A172 (cell line): ENCODE measurements at places on chromosomes 13 and 19. TPM values are rescaled to one million over a fixed set of nuclear protein-coding genes. Genes with fewer than 3 reads are reported as not detected.
A peak's percentile ranks its signal among the peaks of the same experiment; 100 is the strongest.

DNA sequence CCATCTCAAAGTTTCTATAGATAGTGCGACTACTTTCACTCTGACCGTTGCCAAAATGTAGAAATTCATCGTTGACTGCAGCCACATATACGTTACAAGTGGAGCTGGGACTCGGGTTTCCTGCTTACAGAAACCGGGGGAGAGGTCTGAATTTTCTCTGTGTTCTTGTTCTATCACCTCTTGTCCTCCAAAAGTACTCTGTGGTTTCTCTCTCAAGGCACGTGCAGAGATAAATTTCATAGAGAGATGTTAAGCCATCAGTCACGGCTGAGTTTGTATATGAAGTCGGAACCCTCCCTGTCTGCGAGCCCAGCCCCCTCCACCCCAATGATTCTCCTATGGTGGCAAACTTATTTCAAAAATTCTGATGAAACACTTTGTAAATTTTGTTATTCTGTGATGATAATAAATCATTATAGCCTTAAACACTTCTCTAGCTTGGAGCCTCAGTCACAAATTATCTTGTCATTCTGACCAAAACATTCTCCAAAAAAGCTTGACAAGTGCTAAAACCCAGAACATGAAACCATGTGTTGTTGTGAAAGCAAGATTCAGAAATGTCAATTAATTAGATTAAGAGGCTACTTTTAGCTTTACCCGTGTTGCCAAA lies 87.5 kb downstream of the TSHZ3 start:
- DNase-seq, result no peak

GRCh38 chr13:66577358-66577757 lies 652.8 kb downstream of the PCDH9 start:
- no peak for DNase-seq

DNA sequence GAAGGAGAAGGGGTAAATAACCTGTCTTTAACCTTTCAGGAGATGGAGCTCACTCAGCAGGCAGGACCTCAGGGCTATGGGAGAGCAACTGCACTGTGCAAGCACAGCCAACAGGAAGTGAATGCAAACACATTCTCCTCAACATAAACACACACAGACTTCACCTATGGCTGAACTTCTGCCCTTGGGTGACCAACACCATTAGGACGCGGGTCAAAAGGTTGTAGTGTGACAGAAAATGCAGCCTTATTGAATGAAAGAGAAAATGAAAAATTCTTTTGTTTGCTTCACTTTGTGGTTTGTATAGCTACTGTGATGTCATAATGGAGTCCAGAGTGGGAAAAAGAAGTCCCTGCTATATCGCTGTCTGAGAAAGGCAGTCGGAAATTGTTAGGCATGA lies 323.0 kb downstream of the NDFIP2 start:
- no peak for DNase-seq

- peak; percentile 45 for DNase-seq
Observed at GRCh38 chr13:95246292-95247082, 54.8 kb downstream of the ABCC4 start.

- DNase-seq, result no peak
Observed at GRCh38 chr19:8528500-8528899, 14.5 kb upstream of the ZNF414 start.

DNA sequence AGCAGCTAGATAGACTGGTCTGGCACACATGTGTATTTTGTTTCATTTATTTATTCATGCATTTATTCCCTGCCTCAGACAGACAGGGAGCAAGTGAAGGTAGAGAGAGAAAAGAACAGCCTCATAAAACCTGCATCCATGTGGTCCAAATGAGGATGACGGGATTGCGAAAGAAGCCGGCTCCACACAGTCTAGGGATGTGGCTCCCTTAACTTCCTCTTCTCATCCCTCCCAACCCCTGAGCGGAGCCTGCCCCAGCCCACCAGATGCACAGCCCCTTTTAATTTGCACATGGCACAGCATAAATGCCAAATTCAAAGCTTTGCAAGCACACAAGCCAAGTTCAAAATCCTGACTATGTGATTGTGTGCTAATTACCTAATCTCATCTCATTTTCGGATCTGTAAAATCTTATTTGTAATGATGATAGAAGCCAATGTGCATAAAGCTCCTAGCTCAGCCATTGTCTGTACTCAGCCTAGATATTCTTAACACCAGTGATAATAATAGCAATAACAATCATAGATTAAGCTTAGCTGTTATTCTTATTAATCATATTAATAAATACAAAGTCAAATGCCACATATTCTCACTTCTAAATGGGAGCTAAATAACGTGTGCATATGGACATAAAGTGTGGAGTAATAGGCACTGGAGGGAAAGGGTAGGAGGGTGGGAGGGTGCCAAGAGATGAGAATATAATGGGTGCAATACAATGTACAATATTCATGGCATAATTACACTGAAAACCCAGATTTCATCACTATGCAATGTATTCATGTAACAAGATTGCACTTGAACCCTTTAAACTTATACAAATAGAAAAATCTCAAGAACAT lies 156.3 kb downstream of the DCT start:
- DNase-seq, result peak; percentile 49

DNA sequence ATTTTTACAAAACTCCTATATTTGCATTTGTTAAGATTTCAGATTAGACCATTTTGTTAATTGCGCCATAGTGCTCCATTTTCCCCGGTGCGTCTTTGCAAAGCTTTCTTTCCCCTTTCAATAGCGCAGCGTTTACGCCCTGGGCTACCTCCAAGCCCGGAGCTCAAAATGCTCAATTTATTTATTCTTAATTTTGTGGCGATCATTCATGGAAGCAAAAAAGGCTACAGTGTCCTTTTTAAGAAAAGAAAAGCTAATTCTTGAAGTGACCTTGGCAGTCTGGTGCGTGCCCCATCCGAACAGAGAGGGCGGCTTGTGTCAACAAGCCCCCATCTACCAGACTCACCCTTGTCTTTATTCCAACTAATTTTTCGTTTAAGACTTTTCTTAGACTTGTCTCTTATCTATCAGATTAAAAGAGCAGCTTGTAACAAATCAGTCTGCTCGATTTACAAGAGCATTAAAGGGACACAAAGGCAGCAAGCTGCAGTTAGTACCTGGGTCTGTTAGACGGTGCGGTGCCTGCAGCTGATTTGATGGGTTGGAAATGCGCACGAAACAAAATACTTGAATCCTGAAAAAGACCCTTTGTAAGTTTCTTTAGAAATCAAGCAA lies 30.1 kb downstream of the GSX1 start:
- DNase-seq, result no peak

- no peak for DNase-seq
Observed at GRCh38 chr13:48575031-48575430, 42.2 kb upstream of the RCBTB2 start.

GRCh38 chr13:79723519-79724024 lies 242.6 kb downstream of the NDFIP2 start:
- DNase-seq, result no peak

DNA sequence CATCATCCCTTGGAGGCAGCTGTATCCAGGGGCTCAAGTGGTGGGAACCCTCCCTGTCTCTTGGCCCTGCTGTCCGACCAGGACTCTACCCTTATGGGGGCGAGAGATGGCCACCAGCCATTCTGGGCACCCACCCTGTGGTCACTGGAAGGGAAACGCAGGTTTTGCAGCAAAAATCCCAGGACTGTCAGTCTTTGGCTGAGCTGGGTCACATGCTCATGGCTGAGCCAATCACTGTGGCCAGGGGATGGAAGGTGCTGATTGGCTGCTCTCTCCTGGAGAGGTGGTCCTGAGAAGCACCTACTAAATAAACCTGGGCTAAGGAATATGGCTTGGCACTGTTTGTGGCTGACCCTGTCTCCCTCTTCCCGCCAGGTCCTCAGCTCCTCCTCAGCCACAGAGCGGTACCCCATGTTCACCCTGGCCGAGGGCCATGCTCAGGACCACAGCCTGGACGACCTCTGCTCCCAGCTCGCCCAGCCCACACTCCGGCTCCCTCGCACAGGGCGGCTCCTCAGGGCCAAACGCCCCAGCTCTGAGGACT lies 8.9 kb downstream of the ATG4D start:
- peak; percentile 34 for DNase-seq

DNA sequence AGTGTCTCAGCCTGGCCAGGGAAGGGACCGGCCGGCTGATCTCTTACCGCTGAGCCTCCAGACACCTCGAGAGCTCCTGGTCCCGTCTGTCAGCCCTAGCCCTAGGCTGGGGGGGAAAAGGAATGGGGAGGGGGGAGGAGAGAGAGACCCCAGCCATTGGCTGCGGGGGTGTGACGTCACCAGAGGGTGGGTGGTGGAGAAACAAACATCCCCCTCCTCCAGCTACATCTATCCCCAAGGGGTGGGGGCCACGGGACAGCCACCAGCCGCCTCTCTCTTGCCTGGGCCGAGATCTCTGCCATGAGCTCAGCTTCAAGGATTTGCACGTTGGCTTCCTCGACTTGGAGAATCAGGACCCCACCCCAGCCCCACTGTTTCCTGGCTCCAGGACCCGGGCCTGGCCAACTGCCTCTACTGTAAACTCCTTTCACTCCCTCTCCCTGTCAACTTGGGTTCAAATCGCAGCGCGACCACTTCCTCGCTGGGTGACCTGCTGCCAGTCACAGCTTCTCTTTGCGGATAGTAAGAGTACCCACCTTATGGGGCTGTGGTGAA lies at the start of gene PRX:
Gene PRX (minus strand): TSS at position 88 of the 555 bp plus-strand sequence. CDS start 5,446 bp downstream, outside the sequence.
- no peak for DNase-seq

- no peak for DNase-seq
Observed at GRCh38 chr13:102677122-102677521, 17.7 kb downstream of the METTL21C start.

DNA sequence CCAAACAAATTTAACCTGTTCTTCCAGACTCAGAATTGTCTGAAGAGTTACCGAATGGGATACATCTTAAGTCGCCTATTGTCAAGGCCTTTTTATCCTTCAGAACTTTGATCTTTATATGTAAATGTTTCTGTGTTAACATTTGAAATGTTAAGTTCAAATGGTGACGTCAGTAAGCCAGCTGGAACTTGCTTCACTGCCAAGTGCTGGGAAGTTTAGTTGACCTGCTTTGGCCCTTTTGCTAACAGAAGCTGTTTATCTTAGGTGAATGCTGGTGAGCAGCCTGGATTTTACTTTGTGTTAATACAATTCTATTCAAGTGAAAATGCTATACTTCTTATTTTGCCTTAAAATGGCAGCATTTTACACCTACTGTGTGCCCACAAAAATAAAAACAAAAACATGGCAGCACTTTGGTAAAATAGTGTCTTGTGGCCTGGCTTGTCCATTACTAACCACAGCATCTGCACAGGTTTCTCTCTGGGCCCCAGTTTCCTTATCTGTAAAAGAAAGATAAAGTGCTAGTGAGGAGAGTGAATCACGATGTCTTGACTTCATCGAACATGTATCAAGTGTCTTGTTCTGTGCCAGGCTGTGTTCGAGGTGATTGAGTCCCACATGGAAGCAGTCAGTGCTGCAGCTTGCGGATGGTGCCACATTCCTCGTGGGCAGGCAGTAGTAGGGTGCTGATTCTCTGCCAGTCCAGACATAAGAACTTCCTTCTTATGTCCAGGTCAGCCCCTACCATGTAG lies 2.2 kb downstream of the NAXD start:
- peak; percentile 30 for DNase-seq

DNA sequence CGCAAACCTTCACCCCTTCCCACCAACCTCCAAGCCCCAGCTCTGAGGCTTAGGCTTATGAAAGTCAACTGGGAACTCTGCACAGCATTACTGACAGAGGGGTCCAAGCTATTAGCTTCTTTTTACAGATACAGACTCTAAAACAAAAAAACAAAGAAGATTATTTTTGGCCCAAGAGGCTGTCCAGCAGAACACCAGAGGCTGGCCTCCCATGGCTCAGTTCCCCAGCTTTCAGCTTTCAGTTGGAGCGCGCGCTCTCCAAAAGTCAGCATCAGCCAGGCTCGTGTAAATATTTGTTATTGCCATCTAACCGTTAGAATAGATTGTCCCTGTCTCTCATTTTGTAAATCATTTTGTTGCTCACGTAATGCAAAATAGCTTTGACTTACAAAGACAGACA lies 58.4 kb downstream of the ZIC5 start:
- DNase-seq, result no peak

GRCh38 chr19:42075364-42075615 lies 676 bp upstream of the ZNF574 start:
- peak; percentile 24 for DNase-seq

- DNase-seq, result no peak
Observed at GRCh38 chr19:49445997-49446396, 4.7 kb upstream of the SLC17A7 start.

DNA sequence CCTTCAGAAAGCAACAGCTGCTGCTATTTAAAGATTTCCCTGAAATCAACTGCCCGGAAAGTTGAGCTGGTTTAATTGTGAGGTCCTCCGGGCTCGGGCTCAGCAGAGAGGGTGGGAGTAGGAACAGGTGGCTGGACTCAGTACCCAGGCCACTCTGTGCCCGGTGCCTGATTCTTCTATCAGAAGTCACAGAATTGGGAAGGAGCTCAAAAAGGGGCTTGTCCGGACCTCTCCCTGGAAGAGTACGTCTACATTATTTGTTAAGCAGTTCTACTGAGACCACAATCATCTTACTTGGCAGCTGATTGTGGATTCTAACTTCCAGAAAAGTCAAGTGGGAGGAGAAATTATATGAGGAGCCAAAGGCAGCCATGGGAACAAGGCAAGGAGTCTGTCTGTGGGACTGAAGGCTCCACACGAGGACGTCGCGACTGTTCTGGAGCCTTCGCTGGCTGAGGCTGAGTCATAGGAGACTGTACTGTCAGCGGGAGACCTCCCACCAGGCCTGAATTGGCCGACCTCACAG lies 91.7 kb upstream of the ANKRD10 start:
- peak; percentile 93 for DNase-seq

- peak; percentile 72 for DNase-seq
Observed at GRCh38 chr13:24995225-24995804, 100.6 kb upstream of the PABPC3 start.

Gene ZNF615
- total RNA-seq, result 7.9 and 9.3 TPM in 2 replicates

Gene MAP4K1
- 0.72 and 1.4 TPM in 2 replicates for total RNA-seq

Gene ZNF98
- not detected in 2 replicates for total RNA-seq

Gene ZNF561
- total RNA-seq, result 30.1 and 31.4 TPM in 2 replicates

Gene GNG7
- 0.38 and 1.1 TPM in 2 replicates for total RNA-seq

Gene TEX26
- total RNA-seq, result not detected in 2 replicates

Gene ERICH4
- total RNA-seq, result not detected in 2 replicates

Gene FAM124A
- total RNA-seq, result 2.8 and 4.0 TPM in 2 replicates

Gene IGFL2
- not detected in 2 replicates for total RNA-seq
